ENCODE measurements at places on chromosomes 6 and 20. TPM values are rescaled to one million over a fixed set of nuclear protein-coding genes. Genes with fewer than 3 reads are reported as not detected.

DNA sequence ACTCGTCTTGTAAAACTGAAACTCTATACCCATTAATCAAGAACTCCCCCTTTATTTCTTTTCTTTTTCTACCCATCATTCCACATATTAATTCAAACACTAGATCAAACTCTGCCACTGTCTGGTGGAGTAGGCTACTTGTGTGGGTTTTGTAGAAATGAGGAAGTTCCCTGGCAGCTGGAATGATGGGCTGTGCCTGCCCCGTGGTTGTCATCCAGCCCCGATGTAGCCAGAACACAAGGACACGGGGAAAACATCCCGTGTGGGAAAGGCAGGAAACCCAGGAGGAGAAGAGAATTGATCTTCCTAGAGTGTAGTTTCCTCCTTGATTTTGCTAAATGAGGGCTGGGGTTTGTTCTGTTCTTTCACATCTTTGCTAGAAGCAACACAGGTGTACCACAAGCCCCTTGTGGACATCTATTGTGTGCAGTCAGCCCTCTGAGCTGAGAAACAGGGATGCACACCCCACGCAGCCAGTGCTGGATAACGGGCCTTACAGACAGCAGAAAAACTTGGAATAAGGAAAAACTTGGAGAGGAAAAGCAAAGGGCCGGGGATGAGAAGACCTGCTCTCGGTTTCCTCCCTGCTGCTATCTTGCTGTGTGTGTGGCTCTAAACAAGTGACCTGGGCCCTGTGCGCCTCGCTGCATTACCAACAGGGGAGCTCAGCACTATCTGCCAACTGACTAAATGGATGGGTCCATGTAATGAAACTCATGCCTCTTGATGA lies 88.0 kb downstream of the SCML4 start:
- peak; percentile 31 for DNase-seq

- DNase-seq = no peak
These were observed 285.3 kb upstream of the CITED2 start for GRCh38 chr6:139659711-139660110.

The FOXS1 gene
- total RNA-seq = 4.7 TPM

The ARMH2 gene
- total RNA-seq = not detected

- no peak for DNase-seq
These were observed 374.3 kb upstream of the GJE1 start for GRCh38 chr6:141758430-141758829.

DNA sequence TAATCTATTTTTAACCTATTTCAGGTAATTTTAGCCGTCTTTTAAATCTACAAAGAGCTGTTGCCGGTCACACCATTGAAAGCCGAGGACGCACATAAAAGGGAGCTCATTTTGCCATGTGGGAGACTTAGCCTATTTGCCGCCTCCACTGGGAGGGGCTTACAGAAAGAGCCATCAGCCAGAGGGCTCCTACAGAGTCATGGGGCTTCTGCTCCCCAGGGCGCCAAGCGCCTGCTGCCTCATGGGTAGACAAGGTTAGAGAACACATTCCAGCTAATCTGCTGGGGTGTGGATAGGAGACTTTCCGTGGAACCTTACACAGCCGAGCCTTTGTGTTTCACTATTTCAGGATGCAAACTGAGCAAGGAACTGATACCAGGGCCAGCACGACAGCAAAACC lies 12.6 kb downstream of the PCMTD2 start:
- DNase-seq = no peak

The VNN1 gene
- 0.33 TPM for total RNA-seq

- DNase-seq = no peak
These were observed 690.7 kb downstream of the KIF16B start for GRCh38 chr20:15882553-15882952.

The DUSP15 gene
- 0.76 TPM for total RNA-seq

The BPIFB2 gene
- 0.05 TPM for total RNA-seq

GRCh38 chr20:49593466-49594142 lies 25.7 kb upstream of the PTGIS start:
- DNase-seq = no peak

The FAM83D gene
- total RNA-seq = 9.6 TPM

GRCh38 chr20:16062661-16063581 lies 510.3 kb downstream of the KIF16B start:
- DNase-seq = no peak

The UBD gene
- 158 TPM for total RNA-seq

The TRIM40 gene
- total RNA-seq = 0.09 TPM

GRCh38 chr6:19660123-19660910 lies 176.9 kb upstream of the ID4 start:
- DNase-seq = no peak

- no peak for DNase-seq
These were observed 163.2 kb upstream of the TSHZ2 start for GRCh38 chr20:52809003-52809402.

- DNase-seq = no peak
These were observed 586 bp upstream of the HMGA1 start for GRCh38 chr6:34236131-34236442.

DNA sequence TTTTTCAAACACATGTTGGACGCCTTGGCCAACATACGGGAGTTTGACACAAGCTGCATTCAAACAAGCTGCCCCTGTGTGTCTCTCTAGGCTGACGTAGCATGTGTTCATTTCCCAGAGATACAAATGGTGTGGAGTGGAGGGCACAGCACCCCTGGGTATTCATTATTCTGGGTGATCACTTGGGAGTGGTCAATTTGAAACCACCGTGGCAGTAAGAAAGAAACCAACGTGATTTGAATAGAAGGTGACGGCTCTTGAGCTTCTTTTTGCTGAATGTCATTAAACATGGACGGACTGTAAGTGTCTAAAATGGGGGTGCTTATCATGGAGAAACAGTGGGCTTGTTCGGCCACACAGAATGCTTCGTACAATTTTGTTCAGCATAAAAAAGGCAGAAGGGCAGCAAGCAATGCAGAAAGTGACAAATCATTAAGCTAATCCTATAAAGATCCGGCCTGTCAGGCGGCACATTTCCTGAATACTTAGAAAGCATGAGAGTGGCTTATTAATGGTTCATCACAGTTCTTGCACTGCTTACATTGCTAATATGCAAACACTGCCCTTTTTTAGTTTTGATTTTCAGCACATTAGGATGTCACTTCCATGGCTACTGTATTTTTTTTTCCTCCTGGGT lies 1261.9 kb upstream of the CITED2 start:
- DNase-seq = no peak

- no peak for DNase-seq
These were observed 58.2 kb upstream of the QKI start for GRCh38 chr6:163356324-163356723.

DNA sequence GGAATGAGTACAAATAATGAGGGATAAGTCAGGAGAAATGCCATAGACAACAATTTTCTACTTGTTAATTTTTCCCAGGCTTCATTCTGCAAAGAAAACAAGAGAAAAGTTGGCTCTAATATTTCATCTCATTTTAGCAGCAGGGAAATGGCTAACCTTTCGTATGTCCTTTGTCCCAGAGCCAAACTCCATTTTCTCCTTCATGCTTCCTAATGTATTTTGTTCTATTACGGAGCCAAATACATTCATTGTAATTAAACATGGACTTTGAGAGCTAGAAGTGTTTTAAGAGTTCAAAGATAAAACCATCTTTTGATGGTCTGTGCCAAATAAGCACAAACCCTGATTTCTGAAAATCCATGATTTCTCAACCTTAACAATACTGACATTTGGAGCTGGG lies 136.9 kb downstream of the PTCHD4 start:
- no peak for DNase-seq

- DNase-seq = no peak
These were observed 35.7 kb downstream of the CNBD2 start for GRCh38 chr20:36004045-36004444.

The BPI gene
- 2.1 TPM for total RNA-seq

DNA sequence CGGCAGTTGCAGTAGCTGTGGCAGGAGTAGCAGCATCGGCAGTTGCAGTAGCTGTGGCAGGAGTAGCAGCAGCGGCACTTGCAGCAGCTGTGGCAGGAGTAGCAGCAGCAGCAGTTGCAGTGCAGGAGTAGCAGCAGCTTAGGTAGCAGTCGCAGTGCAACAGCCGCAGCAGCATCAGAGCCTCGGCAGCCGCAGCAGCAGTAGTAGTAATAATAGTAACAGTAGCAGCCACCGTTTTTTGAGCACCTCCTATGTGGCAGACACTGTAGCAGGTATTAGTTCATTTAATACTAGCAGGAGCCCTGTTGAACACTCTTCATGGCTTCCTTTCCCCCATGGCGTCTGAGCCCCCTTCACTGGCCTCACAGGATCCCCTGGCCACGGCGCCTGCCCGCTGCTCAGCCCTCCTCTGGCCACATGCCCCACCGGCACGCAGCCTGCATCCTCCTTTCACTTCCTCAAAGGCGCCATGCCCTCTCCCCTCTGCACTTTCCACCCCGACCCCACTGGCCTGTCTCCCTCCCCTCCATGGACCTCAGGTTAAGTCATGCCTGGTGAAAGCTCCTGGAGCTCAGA lies 19.1 kb upstream of the IRF4 start:
- no peak for DNase-seq

DNA sequence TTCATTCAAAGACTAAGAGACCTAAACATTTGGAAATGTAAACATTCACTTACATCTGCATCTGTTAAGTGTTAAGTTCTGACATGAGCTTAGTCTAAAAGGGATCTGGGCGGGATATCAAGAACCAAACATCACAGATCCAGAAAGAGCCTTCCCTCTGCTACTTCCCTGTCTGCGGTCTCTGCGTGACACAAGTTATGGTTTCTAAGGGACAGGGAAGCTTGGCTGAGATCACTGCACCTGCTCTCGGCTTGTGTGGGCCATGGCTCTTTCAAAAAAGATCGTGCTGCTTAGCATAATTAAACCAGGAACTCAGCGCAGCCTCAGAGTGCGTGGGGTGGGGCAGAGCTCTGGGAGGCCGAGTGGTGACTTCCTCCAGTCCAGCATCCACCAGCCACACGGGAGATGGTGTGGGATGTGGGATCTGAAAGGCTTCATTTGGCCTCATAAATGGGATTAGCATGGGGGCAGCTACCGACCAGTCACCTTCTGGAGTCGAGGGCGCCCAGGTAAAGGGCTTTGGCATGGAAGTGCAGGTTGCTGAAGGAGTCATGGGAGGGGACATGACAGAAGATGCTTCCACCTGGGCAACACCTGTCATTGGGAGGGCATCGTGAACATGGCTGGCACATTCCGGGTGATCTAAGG lies 16.7 kb upstream of the RAMACL start:
- DNase-seq = no peak

DNA sequence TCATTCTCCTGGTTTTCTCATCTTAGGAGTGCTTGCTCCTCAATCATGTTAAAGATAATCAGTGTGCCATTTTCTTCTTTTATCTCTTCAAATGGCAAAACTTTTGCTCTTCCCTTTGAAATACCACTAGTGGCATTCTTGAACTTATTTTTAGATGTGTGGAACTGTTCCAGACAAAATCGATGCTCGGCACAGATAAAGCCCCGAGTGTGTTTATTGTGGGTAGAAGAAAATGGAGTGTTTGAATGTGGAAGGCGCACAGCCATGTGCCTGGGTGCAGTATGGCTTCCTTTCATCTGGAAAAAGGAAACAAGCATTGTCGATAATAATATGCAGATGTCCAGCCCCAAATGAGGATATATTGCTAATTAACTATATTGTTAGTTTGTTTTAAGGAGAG lies 42.4 kb downstream of the ISM1 start:
- DNase-seq = no peak

GRCh38 chr20:19015351-19016139 lies 196.9 kb upstream of the SLC24A3 start:
- DNase-seq = no peak

GRCh38 chr20:53491462-53491861 lies 102.2 kb downstream of the ZNF217 start:
- DNase-seq = no peak

GRCh38 chr20:44979090-44979621 lies 12.8 kb downstream of the STK4 start:
- DNase-seq = peak; percentile 89

DNA sequence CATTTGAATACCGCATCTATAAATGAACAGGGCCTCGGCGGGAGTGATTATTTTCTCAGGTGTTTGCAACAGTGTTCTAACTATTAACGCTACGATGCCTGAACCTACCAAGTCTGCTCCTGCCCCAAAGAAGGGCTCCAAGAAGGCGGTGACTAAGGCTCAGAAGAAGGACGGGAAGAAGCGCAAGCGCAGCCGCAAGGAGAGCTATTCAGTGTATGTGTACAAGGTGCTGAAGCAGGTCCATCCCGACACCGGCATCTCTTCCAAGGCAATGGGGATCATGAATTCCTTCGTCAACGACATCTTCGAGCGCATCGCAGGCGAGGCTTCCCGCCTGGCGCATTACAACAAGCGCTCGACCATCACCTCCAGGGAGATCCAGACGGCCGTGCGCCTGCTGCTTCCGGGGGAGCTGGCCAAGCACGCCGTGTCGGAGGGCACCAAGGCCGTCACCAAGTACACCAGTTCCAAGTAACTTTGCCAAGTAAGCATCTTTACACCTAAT lies 70.9 kb downstream of the HFE start:
- no peak for DNase-seq

The UNC93A gene
- total RNA-seq = 2.8 TPM

The KCNQ5 gene
- total RNA-seq = 1.7 TPM

The ZC2HC1B gene
- not detected for total RNA-seq

DNA sequence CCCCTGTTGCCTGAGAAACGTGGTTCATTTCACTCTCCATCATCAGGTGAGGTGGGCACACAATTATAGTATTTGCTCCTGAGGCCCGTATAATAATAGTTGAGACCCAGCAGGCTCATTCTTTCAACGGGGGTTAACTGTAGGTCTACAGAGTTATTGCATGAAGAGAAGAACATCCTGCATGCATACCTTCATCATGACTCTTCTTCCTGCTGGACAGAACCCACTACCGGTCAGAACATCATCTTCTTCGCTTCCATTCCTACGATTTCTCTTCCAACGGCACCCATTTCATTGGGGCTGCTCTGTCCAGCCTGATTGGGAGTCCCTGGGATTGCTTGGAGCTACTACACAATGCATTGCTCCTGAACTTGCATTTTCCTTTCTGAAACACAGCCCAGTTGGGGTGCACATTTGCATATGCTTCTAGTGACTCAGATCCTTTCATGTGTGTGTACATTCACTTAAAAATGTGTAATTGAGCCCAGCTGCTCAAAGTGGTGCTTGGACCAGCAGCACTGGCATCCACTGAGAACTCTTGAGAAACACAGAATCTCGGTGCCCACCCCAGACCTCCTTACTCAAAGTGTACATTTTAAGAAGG lies 57.4 kb downstream of the SLC24A3 start:
- DNase-seq = no peak

GRCh38 chr6:10395704-10396546 lies 18.9 kb downstream of the TFAP2A start:
- DNase-seq = no peak

The HLA-DOA gene
- 38.8 TPM for total RNA-seq

The MUC21 gene
- total RNA-seq = under 0.01 TPM

The DSP gene
- 40.7 TPM for total RNA-seq

The SLC13A3 gene
- total RNA-seq = 1.4 TPM

The VWA7 gene
- total RNA-seq = 0.76 TPM

The FAM217B gene
- total RNA-seq = 10.2 TPM

DNA sequence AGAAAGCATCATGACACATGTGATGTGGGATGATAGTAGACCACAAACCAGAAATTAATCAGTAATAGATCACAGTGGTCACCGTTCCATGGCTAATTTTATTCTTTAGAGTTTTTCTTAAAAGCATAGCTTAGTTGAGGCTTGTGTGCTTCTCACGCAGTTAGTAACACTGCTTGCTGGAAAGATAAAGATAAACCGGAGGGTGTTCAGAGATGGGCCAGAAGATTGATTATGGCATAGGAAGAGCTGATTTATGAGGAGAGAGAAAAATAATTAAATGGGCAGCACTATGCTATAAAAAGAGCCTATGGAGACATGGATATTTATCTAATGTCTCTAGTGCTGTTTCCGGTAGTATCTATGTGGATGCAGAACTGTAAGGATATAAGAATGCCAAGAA lies 173.6 kb downstream of the MMS22L start:
- DNase-seq = no peak

Measured in thymus (tissue), 14 donors.